HCEC 1CT (cell line): ENCODE measurements at places on chromosomes 13 and 19.

- peak; percentile 99 for DNase-seq
Measured at GRCh38 chr19:44741841-44742329, 6.6 kb upstream of the BCL3 start.

DNA sequence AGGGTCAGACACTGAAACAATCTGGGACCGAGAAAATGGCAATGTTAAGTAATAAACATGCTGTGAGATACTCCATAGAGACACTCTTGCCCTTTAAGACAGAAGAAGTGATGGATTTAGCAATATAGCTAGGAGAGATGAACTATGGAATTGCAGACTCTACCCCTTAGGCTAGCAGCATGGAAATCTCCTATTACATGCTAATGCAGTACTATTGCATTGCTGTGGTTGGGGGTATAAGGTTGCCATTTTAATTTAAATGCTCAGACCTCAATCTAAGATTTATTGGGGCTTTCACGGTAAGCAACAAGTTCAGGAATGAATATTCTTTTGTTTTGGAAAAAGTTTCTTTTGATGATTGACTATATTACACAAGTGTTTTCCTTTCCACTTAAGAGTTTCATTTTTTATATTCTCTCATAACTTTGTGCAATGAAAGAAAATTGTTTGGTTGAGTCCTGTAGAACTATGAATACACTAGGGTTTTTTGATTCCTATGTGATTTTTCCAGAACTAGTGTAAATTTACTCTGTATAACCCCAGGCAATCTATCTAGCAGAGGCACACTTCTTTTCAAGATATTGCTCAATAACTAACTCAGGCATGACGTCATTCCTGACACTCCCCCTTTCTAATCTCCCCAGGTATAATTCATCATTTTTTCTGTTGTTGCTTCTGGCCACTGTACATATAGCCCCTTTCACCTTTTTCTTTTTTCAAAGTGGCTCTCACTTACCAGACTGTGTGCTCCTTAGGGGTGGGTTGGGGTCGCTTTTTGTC lies 394.7 kb upstream of the KLF12 start:
- no peak for DNase-seq

DNA sequence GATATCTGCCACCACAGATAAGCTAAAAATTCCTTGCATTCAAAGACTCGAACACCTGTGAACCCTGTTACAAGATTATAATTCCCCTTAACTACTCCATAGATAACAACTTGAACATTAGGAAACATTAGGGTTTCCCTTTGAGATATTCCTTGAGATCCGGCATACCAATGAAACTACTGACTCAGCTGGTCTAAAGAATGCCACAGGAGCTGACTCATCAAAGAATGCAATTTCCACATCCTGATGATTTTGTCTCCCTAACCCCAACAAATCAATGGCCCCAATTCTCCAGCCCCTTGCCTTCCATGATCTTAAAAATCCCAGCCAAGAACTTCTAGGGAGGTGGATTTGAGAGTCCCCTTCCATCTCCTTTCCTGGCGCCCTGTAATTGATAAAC lies 35.6 kb upstream of the ZNF599 start:
- peak; percentile 82 for DNase-seq

DNA sequence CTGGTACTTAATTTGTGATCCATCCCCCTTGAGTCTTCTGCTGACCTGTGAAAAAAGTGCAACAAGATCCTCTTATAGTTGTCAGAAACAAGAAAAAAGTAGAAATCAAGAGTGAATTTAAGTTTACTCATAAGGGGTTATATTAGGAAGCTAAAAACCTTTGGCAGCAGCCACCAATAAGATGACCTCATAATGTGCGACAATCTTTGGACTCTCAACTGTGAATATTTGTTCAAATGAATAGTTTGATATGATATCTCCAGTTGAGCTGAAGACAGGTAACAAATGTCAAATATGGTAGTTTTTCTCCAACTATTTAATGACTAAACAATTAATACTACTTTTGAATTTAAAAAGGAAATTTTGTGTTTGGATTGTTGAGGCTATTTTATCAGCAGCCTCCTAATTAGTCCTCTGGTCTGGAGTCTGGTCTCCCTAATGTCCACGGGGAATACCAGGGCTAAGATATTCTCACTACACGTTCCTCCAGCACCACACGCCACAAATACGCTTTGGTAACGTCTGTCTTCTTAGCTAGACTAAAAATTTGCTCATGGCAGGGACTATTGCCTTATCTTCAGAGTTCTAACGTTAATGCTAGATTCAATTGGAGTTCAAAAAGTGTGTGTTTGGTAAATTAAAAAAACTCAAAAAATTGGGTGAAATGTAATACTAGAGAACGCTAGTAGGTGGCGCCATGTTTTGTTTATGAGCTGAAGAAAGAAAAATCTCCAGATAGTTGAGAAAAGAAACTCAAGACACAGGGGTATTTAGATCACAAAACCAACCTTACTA lies 51.0 kb upstream of the PDX1 start:
- DNase-seq = peak; percentile 3

DNA sequence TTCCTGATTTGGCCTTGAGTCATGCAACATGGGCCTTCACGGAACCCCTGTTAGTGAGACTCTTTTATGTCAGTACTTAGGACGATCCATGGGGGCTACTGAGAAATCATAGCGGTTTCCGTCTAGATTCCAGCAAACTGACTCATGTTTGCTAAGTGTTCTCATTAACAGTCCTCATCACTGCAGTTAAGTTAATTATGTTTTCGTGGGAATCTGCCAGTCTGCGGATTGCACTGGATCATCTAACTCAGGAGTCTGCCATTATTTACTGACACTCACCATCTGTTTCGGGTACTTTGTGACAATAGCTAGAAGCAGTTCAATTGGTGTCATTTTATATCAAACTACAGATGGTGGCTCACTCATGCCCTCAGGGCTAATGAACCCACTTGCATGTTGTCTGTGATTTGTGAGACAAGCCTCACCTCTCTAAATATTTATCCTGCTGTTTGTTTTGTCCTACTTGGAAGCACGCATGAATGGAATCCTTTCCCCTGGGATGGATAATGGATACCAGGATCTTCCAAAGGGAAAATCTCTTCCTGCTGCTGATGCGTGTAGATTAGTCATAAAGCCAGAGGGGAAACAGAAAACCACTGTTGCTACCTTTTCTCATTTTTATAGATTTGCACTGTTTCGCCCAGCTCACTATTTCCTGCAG lies 61.8 kb downstream of the RAB20 start:
- no peak for DNase-seq

DNA sequence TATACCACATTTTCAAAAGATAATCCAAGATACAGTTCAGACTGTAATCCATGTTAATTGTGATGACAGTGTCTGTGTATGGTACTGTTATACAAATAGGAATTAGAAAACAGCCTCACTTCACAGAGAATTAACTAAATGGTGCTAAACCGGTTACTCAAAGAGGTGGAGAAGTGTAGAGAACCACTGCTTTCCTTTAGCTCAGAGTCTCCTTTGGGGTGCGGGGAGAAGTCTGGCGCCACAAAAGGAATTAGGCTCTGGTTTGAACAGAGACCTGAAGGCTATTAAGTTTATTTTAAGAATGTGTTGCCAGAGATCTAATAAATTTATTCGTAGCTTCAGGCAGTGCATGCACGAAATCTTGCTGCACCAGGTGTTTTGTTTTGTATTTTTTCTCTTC lies 65.8 kb downstream of the FREM2 start:
- DNase-seq = no peak

- DNase-seq = no peak
Measured at GRCh38 chr13:74329962-74330361, 195.8 kb upstream of the KLF12 start.

- no peak for DNase-seq
Measured at GRCh38 chr19:53883231-53883661, 1.2 kb downstream of the PRKCG start.

- peak; percentile 13 for DNase-seq
Measured at GRCh38 chr19:40921005-40921897, 39.2 kb upstream of the CYP2A7 start.

GRCh38 chr19:31534786-31535657 lies 185.8 kb upstream of the TSHZ3 start:
- DNase-seq = no peak

DNA sequence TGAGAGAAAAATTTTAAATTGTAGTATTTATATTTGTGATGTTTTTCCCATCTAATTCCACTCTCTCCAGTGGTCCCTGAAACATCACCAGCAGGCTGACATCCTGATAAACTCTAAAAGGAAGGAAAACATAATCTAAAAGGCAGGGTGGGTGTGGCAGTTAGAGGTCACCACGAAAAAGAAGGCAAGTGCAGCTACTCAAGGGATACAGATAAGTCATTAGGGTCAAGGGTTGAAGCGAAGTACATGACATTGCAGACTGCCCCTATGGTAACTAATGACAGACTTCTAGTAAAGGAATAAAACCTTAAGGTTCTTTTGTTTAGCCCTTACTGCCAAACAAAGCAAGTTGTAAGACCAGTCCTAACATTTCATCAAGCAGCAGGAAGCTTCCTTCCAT lies 6.0 kb upstream of the NEK3 start:
- DNase-seq = no peak

DNA sequence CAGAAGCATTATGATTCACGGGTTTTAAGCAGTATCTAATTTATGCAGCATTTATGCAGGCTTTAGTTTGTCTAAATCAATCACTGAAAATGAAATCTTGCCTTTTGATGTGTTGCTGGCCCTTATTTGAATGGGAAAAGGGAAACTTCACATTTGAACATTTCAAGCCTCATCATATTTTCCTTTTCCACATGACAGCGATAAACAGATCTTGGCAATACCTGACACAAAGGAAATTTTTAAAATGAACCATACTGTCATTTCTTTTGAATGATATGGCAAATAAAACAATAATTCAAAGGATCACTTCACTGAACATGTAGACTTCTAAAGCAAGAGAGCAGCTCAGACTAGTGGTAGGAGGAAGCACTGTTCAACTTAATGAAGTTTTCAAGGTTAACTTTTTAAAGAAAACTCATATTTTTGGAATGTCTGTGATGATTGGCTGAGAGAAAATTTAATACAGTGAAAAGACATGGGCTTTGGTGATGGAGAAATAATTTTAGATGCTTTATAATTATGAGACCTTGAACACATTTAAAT lies 198.1 kb downstream of the OXGR1 start:
- DNase-seq = peak; percentile 52

- peak; percentile 33 for DNase-seq
Measured at GRCh38 chr19:52638601-52639000, 446 bp upstream of the ZNF83 start.

GRCh38 chr13:43991773-43992201 lies 112.1 kb downstream of the LACC1 start:
- DNase-seq = no peak

GRCh38 chr19:37969695-37970094 lies 62.7 kb downstream of the SIPA1L3 start:
- DNase-seq = no peak

DNA sequence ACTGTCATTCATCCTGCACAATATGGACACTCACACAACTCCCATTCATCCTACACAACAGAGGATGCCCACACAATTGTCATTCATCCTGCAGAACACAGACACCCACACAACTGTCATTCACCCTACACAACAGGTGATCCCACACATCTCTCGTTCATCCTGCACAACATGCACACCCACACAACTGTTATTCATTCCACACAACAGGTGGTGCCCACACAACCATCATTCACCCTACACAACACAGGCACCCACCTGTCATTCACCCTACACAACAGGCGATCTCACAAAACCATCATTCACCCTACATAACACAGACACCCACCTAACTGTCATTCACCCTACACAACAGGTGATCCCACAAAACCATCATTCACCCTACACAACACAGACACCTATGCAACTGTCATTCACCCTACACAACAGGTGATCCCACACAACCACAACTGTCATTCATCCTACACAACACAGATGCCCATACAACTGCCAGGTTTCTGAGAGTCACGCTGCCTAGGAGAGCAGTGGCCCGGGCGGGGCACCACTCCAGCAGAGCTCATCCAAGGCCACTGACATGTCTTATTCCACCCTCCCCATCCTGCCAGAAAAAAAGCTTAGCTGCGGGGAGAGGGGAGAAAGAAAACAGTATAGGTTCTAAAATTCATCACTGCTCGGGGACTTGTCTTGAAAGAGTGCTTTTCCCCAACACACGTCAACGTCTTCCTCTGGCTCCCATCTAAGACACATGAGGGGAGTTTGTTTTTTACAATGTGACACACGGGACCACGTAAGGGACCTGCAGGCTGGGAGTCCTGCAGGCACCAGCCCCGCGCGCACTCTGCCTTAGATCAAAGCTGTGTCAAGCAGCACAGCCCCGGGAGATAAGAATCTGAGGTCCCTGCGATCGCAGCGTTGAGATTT lies 44.0 kb downstream of the KLF2 start:
- DNase-seq = no peak

DNA sequence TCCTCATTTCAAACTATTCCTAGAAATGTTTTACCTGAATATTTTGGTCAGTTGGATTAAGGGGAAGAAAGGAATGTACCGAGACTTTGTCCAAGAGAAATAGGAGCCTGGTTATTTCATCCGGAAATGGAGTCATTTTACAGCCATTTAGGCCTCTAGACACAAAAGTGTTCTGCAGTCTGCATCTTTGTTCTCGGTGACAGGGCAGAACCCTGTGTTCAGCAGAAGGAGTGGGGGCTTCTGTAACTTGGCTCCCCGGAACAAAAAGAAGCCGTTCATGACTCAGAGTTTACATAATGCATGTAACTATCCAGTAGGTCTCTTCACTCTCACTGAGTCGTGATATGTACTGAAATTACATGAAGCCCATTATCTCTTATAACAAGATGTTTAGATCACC lies 21.6 kb upstream of the FNDC3A start:
- no peak for DNase-seq

DNA sequence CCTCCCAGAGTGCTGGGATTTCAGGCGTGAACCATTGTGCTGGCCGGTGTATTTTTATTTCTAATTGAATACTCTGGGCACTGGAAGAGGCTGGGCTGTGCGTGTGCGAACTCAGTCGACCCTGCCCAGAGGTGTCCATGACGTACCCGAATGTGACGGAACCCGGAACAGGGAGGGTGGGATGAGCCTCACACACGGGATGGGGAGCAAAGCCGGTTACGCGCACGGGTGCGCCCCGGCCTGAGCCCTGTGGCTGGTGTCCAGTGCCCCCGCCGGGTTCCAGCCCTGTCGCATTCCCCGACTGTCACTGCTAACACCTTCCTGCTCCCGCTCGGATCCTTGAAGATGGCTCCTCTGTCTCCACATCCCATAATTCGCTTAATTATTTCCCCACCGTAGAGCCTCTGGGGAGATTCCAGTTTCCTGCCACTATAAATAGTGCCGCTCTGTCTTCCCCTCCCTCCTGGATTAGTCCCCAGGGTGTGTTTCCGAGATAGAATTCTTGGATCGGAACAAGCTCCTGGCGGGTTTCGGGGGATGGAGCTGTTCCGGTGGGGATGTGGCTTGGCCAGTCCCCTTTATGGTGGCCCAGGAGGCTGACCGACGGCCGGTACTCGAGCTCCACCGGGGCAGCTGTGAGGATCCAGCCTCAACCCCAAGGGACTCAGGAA lies 22.0 kb downstream of the SBNO2 start:
- no peak for DNase-seq

DNA sequence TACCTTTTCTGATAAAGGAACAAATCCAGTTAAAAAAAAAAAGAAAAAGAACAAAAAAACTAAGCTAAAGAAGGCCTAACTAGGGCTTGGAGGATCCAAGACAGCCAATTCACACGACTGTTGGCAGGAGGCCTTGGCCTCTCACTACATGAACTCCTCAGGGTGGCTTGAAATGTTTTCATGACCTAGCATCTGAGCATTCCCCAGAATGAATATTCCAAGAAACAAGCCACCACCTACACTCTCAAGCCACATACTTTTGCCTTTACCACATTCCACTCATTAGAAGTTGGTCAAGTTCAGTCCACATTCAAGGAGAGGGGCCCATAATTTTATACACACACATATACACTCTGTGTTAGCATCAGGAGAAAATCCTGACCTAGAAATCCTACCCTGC lies 97.6 kb upstream of the SIAH3 start:
- DNase-seq = no peak
